Activated CD8-positive, alpha-beta memory T cell treated with anti-CD3 and anti-CD28 coated beads for 1 hour (primary cell): ENCODE measurements at places on chromosomes 7 and 10.

GRCh38 chr10:126570621-126571602, 99.6 kb downstream of the C10orf90 start:
- no peak for DNase-seq

DNA sequence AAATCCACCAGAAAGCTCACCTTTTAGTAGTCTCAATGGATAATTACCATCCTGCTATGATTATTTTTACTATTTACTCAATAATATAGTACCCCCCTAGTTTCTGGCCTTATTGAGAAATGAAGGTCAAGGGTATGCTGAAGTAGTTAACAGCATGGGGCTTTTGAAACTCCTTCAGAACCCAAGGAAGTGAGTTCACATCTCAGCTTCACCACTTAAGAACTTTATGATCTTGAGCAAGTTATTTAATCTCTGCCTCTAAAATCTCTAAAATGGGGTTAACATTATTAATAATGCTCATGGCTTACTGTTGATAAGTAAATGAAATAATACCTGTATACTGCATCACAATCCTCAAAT, 5.8 kb downstream of the MTPN start:
- DNase-seq, result no peak

GRCh38 chr10:99426689-99427088, 3.7 kb downstream of the GOT1 start:
- DNase-seq, result no peak

- peak; percentile 38 for DNase-seq
Observed at GRCh38 chr10:97791824-97792721, 20.3 kb upstream of the SFRP5 start.

- DNase-seq, result no peak
Observed at GRCh38 chr10:51079331-51079730, 5.0 kb downstream of the PRKG1 start.

DNA sequence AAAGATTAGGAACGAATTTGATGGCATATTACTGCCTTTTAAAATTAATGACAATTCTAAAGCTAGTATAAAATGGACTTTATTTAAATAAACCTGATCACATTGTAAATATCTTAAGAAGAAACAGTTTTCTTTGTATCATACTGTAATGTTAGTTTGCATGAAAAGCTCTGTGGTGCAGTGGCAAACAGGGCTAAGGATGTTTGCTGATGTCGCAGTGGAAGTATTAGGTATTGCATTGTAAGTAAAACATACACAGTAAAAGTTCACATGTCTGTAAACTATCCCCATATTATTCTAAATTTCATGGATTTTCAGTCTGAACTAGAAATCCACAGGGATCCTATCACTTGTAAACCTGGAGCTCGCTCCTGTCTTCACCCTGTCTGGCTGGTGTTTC, 252.6 kb upstream of the ZNF32 start:
- no peak for DNase-seq

- DNase-seq, result no peak
Observed at GRCh38 chr10:119401671-119402395, 140.7 kb downstream of the RGS10 start.

GRCh38 chr7:35983626-35984025, 169.4 kb upstream of the EEPD1 start:
- DNase-seq, result no peak

DNA sequence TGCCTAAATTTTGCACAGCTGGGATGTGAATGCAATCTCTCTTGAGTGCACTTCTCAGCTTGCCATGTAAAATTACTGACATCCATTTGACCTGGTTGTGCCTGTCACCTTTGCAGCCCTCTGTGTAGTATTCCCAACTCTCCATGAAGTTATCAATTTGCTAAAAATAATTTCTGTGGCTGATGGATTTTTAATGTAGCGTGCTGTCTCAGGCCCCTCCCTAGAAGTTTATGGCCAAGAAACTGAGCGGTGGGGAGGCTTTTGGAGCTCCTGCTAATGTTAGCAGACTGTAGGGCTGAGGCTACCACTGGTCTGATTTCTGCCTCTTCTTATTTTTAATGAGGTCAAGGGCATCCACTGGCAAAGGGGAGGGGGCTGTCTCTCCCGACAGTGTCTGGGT, 577.0 kb upstream of the DPP6 start:
- no peak for DNase-seq

- no peak for DNase-seq
Observed at GRCh38 chr10:30970760-30971460, 60.8 kb downstream of the ZNF438 start.

GRCh38 chr10:10831085-10831484, 186.6 kb upstream of the CELF2 start:
- DNase-seq, result no peak

DNA sequence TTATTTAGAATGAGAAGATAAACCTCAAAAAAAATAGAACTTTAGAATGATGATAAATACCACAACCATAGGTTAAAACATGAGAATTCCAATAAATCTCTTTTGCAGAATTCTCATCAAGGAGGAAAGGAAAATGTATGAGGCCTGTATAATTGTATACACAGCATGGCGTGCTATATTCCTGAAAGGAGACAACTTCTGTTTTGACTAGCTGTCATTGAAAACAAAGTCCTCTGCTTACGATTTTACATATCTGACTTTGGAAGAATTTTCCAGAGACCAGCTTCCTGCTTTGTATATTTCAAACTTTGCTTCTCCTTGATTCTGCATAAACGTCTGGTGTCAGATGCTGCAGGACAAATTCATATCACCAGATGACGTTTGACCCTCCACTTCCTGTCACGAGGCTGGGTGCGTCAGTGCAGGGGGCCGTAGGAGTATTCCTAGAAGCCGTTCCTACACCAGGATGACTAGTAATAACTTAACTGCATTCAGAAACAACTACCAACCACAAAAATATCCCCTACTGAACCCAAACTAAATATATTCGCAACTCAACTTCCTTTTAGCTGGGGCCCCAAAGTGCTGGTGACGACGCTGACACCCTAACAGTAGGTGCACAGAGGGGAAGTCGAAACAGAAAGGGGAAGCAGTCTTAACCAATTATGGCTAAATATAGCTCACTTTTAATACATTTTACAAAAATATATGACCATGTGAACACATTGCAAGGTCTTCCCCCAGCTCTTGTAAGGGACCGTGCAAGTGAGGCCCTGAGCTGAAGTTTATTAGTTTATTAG, 178.6 kb upstream of the INHBA start:
- peak; percentile 24 for DNase-seq

GRCh38 chr7:15567652-15568051, 5.8 kb upstream of the AGMO start:
- DNase-seq, result no peak

DNA sequence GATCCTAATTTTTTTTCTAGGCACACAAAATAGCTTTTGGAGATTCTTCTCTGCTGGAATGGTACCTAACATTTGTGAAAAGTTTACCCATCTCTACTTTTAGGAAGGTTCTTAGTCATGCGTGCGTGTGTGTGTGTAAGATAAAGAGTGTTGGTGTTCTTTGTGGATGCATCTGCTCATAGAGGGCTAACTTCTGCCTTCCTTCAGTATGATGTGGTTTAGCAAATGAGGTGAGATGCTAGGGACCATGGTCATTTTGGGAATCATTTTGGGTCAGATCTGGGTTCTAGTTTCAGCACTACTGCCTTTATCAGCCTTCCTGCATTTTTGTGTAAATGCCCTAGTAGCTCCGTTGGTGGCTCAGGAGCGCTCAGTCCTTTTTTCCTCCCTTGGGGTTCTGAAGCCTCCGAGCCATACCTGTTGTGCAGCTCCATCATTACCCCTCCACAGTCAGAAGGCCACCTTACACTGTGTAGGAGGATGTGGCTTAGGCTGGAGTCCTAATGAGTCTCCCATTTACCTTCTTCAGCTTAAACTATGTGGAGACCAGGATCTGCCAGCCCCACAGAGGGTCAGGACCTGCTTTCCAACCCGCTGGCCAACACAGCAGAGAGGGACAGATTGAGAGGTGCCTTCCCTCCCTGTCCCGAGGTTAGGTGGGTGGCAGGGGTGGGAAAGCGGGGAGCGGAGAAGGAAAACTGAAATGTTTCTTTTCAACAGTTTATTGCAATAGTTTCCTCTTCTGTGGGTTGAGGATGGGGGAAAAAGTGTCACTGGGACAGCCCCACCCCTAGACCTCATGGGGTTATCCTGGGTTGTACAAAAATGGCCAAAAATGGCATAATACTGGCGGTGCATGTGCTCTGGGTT, 31.2 kb downstream of the TSPAN14 start:
- DNase-seq, result no peak

DNA sequence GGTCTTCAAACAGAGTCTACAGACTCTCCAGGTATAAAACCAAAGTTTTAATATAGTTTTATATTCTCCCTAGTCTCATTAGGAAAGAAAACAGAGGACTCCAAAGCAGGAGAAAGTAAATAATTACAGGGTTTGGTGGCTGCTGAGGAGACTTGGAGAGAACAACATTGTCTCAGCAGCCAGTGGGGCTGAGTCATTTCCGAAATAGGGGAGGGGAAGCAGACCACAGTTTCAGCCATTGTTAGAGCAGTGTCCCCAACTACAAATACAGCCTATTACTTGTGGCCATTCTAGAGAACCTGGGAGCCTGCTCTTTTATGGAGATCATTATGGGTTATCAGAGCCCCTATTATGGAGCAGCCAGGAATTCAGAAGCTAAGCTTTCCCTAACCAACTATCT, 44.2 kb upstream of the A1CF start:
- DNase-seq, result no peak

- DNase-seq, result no peak
Observed at GRCh38 chr10:101570428-101571270, 17.4 kb downstream of the POLL start.

DNA sequence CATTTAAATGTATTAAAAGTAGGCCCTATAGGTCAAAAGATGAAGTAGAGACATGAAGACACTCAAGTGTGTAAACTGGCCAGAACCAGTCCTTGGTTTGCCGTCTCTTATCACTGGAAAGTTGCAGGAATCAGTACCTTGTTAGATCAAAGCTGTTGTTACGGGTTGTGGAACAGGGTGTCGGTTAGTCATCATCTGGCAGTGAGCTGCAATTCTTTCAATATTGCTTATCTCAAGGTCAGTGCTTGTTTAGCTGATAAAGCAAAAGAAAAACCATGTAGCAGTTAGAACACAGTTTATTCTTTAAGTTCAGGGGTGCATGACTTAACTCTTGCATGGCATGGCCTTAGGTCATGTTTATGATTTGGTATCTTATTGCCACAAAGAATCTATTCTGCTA, 10.0 kb upstream of the SLC13A1 start:
- DNase-seq, result no peak

DNA sequence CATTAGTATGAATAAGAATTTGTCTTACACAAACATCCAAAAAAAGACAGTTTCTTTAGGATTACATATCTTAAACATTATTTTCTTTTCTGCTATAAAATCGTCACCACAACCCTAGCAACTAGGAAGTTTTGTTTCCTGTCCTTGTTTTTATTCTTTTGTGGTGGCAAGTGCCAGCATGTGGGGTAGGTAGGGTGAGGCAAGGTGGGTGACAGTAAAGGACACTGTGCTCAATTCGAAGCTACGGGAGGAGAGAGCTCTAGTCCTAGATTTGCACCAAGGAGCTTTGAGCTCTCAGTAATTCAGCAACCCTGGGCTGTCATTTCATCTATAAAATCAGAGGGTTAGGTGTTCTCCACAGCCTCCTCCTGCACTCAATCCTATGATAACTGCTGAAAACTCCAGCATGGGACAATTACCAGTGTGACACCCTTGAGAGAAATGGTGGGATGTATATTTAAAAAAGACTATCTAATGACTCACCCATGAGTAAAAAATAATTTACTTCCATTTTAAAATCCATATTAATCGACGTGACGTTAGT, 187.1 kb downstream of the FAM107B start:
- DNase-seq, result no peak

DNA sequence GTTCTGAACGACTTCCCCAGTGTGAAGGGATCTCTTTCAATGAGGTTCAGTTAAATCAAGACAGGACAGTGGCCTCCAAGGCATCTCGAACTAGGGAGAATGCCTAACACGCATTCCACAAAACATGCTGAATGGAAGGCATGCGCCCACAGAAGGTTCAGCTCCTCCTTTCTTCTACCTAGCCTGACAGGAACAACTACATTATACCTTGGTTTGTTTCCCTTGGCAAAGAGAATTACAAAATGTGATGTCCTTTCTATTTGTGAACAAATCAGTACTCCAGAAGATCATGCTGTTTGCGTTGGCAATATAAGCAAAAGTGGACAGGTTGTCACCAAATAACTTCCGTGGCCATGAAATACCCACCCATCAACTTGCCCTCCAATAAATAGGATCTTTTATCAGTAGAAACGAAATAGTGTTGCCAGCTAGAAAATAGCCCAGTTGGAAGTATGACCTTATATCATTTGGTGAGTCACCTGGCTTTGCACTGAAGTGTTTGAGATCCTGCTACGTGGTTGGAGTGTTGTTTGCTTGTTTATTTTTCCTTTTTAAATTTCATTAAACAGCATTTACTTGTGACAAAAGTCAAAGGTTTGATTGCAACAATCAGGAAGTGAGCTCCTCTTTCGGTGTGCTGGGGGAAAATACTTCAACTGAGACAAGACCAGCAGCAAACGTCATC, 117.0 kb upstream of the FAM204A start:
- DNase-seq, result no peak

- no peak for DNase-seq
Observed at GRCh38 chr10:36556468-36556867, 568.9 kb upstream of the ANKRD30A start.

- DNase-seq, result no peak
Observed at GRCh38 chr10:118843647-118844265, 89.0 kb upstream of the CACUL1 start.

DNA sequence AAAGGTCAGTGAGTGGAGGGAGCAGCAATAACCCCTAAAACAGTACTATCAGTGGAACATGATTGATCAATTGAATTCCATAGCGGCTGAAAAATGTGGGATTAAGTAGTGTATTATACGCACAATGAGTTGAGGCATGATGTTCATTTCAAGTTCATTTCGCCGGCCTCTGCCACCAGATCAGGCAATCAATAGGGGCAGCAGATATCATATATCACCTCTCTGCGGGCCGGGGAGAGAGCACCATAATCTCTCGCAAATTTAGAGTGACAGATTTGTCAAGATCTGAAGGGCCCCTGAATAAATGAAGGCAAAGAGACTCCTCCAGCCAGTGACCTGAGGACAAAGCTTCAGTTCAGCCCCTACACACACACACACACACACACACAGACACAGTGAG, 58.5 kb downstream of the PAX2 start:
- DNase-seq, result no peak

GRCh38 chr7:55567571-55567970, 4.7 kb downstream of the VOPP1 start:
- DNase-seq, result no peak

DNA sequence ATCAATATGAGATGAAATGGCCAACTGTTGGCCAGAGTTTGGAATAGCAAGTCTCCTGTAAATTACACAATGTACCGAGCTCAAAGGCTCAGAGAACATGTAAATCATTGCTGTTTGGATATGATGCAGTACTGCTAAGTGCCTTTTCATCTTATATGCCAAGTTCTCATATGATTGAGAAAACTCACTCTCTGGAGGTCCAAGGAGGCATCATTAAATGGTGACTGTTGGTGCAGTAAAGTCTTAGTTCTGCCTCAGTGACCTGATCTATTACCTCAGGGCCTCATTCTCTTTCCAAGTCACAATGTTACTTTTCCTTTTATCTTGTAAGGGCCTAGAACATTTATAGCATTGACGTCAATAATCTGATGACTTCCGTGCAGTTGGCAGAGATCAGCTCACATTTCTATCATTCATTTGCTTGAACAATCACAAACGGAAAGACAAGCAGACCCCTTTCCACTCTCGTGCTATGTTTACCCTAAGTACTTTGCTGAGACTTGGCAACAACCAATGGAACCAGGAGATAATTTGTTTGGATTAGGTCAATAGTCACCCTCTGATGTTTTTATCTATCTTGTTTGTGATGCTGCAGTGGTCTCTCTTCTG, 32.6 kb upstream of the PDK4 start:
- no peak for DNase-seq

GRCh38 chr10:99964791-99965190, 45.0 kb downstream of the DNMBP start:
- DNase-seq, result no peak
